ENCODE measurements at places on chromosomes 7 and 10. TPM values are rescaled to one million over a fixed set of nuclear protein-coding genes. Genes with fewer than 3 reads are reported as not detected.

Gene LRRC61
- 6.8 TPM for total RNA-seq

Gene SPOCK2
- total RNA-seq: under 0.01 TPM

Gene C10orf67
- under 0.01 TPM for total RNA-seq

Gene FGL2
- total RNA-seq: 0.86 TPM

Gene OPN4
- total RNA-seq: not detected

Gene PON3
- total RNA-seq: under 0.01 TPM

DNA sequence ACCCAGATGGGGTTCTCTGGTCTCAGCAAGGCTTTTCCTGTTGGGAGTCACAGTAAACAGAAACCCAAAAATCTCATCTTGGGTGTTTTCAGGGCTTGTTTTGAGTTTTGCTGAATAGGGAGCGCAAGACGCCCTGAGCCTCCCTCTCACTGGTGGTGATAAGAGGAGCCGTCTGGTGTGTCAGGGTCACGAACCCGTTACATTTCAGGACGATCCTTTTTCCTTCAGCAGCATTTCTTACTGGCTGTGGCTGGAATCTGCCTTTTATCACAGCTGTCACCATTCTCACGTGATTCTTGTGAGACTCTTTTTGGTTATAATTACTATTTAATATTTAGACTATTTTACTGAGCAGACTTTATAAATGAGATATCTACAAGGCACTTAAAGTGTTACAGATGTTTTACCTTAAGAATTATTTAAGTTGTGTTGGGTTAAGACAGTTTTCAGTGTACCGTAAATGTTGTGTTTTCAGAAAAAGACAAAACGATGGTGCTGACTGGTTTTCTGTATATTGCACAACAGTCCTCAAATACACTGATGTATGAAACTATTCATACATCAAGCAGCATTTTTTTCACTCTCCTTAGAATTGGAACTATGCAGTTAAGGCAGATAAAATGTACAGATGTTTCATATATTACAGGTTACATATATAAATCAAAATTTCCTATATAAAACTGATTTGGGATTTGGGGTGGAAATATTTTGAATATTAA is 2.2 kb upstream of the GET4 start:
- peak; percentile 87 for DNase-seq

- peak; percentile 48 for DNase-seq
Measured at GRCh38 chr10:46787321-46787615, 124.0 kb upstream of the PTPN20 start.

- no peak for DNase-seq
Measured at GRCh38 chr7:66163186-66163610, 41.9 kb upstream of the TPST1 start.

DNA sequence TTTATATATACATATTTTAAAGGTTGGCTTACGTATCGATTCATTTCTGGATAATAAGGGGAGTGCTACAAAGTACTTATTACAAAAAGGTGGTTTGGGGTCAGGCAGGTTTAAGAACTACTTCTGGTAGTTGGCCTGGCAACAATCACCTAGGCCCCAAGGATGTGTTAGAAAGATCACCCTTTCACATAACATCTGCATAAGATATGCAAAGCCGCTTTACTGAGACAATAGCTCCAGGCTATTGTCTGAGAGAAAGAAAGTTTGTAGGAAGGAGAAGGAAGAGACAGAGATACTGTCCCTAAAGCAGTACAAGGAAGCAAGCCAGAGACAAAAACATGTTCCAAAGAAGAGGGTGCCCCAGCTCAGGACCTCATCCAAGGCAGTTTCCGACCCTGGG is 6.2 kb downstream of the PAXIP1 start:
- DNase-seq: no peak

DNA sequence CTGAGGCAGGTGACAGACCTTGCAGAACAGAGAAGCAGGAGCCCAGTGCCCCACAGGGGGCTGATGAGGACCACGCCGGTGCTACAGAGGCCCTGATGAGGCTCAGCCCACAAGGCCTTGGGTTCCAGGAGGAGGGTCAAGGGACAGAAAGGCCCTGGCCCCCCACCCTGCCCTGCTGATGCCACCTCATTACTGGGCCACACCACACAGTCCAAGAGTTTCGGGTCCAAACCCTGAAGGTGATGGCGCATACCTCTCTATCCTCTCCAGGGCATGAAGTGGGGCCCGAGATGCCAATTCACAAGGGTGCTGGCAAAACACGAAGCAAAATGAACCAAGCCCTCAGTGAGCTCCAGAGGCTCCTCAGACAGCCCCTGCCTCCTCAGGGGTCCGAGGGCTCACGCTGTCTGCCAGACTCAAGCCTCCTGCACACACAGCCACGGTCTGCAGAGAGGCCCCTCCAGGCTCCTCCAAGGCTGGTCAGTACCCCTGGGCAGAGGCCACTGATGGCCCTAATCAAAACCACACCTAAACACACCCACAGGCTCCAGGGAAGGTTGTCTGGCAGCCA is 32.3 kb downstream of the RASGEF1A start:
- no peak for DNase-seq

GRCh38 chr10:117421985-117422384 is 46.7 kb upstream of the PDZD8 start:
- no peak for DNase-seq

DNA sequence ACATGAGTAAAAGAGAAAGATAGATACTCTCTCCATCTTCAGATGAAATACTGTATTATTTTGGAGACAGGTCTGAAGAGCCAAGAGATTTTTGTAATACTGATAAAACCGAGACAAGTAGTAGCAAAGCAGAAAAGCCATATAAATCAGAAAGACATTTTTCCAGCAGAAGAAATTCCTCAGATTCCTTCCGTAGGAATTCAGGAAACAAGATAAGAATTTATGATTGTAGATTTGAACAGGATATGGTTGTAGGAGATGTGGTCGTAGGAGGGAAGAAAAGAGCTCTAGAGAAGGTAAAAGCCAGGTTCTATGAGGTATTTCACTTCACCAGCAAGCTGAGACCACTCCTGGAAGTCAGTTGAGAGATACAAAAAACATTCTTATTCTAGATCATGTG is 17.6 kb upstream of the AASS start:
- DNase-seq: no peak

DNA sequence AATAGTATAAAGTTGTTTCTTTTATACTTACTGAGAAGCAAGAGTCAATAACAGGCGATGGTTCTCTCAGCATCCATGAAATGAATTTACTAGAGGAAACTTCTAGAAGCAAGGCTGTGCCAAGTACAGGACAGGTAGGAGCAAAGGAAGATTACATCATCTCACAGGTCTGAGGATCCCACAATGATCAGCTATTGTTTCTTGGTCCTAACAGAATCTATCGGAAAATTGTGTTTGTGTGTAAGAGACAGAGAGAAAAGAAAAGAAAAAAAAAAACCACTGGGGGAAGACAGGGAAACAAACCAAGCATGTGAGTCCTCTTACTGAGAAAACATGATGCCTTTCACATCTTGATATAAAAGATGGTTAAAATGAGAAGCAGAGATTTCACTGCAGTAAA is 535.0 kb upstream of the NRP1 start:
- no peak for DNase-seq

GRCh38 chr10:110918269-110918642 is 724 bp downstream of the BBIP1 start:
- DNase-seq: peak; percentile 96

DNA sequence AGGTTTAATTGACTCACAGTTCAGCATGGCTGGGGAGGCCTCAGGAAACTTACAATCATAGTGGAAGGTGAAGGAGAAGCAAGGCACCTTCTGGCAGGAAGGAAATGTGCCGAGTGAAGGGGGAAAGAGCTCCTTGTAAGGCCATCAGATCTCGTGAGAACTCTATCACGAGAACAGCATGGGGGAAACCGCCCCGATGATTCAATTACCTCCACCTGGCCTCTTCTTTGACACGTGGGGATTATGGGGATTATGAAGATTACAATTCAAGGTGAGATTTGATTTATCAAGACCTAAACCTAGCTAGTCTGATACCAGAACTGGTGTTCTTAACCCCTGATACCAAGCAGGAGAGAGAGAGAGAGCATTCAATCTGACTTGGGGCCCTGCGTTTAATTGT is 258.7 kb downstream of the PTEN start:
- no peak for DNase-seq

DNA sequence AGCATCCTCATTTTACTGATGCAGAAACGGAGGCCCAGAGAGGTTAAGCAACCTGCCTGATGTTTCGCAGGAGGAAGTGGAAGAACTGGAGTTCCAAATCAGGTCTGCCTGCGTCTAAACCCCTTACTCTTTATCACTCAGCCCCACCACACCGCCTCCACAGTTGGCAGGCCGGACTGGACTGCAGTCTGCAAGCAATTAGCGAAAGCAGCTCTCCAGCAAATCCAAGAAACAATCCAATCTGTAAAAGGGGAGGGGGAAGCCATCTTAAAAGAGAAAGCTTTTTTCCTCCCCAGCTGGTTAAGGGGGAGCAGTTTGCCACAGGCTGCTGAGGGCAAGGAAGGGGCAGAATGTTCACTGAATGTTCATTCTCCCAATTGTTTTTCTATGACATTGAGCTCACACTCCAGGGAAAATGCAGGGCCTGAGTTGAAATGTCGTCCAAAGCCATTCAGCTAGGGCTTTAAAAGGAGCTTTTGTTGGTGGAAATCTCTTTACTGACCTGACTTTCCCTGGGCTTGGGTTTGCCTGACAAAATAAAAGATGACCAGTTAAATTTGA is 350.1 kb downstream of the RNLS start:
- DNase-seq: no peak

DNA sequence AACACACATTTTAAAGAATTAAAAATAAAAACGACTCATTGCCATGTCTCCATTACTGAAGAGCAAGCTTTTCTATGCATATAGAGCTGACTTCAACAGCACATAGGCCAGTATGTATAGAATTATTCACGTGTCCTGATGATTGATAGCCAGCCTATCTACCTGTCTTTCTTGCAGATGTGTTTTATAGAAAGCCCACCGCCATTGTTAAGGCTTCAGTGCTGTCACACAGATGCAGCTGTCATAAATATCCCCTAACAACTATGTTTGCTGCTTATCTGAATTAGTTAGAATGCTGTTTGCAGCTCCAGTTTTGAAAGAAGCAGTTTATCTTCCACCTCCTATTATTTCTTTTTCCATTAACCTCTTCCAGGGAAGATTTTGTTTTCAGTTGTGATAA is 235.9 kb downstream of the SLC25A13 start:
- no peak for DNase-seq

GRCh38 chr7:135386181-135386580 is 123.7 kb downstream of the CNOT4 start:
- DNase-seq: peak; percentile 26
